ENCODE measurements at places on chromosomes 1 and 21. TPM values are rescaled to one million over a fixed set of nuclear protein-coding genes. Genes with fewer than 3 reads are reported as not detected.

Gene A3GALT2
- polyA plus RNA-seq, result not detected

Gene CFAP107
- not detected for polyA plus RNA-seq

Gene USP21
- polyA plus RNA-seq, result 19.4 TPM

Gene C1orf87
- not detected for polyA plus RNA-seq

- H3K4me1 ChIP-seq, result no peaks in the 10 kb centered on the region
- H3K36me3 ChIP-seq, result no peaks in the 10 kb centered on the region
- H3K4me3 ChIP-seq, result no peak overlapping the region
- no peak overlapping the region for H3K27ac ChIP-seq
- DNase-seq, result no peak
These were observed 378.1 kb upstream of the USP24 start for GRCh38 chr1:55593298-55593697.
